ENCODE measurements at places on chromosomes 5 and 9.
A peak's percentile ranks its signal among the peaks of the same experiment; 100 is the strongest.

- no peak for DNase-seq
Observed at GRCh38 chr5:142821733-142822487, 51.7 kb downstream of the ARHGAP26 start.

DNA sequence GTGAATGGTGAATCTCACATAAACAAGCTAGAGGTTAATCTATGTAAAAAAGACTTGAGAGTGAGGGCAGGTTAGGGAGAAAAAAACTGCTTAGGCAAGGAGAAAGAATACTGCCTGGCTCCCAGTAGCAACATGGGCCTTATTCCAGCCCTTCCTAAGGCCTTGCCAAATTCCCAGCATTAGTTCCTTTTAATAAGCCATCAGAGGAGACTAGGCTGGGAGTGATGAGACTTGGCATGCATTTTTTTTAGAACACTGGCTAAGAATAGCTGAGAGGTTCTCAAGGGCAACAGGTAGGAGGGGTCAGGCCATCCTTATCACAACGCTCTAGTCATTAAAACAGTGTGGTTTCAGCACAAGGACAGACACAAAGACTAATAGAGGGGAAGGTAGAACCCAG is 20.9 kb upstream of the ZBTB43 start:
- DNase-seq: no peak

- no peak for DNase-seq
Observed at GRCh38 chr5:35860686-35861085, 4.0 kb downstream of the IL7R start.

DNA sequence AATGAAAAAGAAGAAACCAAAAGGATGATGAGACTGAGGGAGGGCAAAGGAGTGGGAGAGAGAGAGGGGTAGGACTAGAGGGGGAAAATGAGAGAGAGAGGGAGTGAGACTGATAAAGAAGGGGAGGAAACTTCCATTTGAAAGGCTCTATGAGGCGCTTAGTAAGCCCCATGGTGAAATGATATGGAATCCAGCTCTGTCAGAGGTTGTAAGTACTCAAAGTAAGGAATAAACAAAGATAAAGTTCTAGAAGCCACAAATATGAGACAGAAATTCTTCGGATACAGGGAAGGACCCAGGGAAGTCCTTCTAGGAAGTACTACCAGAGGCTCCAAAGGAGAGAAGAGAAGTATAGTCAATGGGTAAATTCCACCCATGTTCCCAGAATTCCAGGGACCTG is 21.7 kb upstream of the VLDLR start:
- DNase-seq: no peak

DNA sequence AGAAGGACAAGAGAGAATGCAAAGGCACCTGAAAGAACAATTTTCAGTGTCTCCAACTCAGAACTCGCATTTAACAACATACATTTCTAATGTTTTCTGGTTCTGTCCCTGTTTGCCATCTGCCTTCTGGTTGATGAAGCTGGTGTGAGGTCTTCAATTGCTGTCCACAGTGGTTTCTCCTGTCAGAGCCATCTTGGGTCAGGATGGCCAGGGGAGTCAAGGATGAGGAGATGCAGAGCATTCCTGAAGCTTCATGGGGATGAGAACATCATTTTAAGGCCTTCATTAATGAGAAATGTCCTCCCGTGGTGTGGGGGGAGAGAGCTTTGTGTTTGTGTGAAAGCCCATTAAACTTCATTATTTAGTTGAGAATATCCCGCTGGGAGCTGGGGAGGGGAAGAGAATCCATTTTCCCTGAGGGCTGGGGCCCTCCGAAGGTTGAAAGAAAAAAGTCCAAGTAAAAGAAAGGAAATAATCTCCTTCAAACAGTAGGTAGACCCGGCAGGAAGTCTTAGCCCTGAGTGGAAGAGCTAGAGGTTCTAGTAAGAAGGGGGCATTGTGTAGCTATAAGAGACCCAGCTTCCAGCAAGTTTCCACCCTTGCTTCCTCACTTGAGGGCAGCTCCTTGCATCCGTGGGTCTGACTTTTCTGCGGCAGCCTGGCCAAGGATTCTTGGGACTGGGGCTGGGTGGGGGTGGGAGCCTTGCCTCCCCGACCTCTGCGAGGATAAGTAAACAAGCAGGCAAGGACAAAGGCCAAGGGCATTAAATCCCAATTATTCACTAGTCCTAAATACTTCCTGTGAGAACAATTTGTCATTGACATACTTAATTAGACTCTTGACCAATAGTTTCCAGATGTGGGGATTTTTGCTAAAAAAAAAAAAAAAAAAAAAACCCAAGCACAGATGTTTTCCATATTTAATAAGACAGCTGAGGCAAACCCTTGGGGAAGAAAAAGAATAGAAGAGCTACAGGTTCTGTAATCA is 119.2 kb downstream of the MSX2 start:
- DNase-seq: no peak

- peak; percentile 2 for DNase-seq
Observed at GRCh38 chr5:65480306-65480865, 1.3 kb downstream of the ADAMTS6 start.

DNA sequence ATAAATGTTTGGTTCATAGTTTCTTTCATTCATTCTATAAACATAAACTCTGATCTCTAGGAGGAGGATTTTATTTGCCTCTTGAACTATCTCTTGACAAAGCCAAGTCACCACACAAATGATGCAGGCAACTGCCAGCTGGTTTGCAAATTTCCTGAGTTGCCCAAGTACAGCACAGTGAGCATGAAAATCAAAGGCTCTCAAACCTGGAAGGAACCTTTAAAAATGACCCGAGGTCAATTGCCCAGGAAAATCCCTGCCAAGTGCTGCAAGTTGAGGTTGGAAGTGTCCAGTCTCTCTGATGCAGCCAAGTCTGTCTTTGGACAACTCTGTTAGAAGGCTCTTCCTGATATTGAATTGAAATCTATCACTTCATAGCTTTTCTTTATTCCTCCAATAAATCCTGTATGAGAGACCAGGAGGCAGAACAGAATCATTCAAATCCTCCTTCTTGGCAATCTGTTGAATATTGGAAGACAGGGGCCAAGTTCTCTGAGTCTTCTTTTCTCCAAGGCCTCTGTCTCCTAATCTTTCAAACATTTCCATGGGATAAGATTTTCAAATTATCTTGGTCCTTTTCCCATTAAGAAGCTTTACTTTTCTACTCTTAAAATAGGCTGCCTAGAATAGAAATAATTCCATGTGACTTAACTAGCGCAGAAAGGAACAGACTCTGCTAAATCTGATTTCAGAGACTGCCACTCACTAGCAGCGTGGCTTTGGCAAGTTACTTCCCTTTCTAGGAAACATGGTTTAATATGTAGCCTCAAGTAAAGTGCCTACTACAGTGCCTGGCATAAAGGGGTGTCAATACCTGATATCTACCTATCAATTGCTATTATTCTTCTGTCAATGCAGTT is 159.2 kb downstream of the SNX18 start:
- no peak for DNase-seq

- DNase-seq: no peak
Observed at GRCh38 chr5:98784411-98784810, 10.9 kb downstream of the RGMB start.

- DNase-seq: no peak
Observed at GRCh38 chr9:15246708-15247107, 60.3 kb downstream of the TTC39B start.

GRCh38 chr9:136354592-136355085 is 8.9 kb downstream of the DNLZ start:
- DNase-seq: no peak

DNA sequence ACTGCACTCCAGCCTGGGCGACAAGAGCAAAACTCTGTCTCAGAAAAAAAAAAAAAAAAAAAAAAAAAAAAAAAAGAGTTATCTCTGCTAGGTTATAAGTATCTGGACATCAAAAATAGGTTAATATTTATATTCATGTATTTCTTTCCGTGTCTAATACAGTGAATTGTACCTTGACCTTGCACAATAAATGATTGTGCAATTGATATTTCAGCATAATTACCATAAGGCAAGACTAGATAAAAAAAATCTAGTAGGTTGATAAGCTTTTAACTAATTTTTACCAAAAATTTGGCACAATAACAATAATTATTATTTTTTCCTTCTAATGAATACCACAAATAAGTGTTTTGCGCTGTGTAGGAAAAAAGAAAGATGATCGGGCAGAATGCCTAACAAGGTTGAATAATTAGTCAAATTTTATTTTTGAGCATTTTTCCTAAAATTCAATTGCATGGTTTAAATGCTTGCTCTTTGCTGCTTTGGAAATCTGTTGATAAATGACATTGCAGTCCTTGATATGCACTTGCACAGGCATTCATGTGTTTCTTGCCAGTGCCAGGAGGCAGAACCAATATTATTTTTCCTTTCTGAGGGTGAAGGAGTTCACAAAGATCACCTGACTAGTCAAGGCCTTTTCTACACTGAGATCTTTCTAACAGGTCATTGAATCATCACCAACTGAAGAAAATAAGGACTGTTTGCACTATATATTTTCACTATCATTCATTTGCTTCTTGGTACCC is 127.5 kb downstream of the ARRDC3 start:
- no peak for DNase-seq

GRCh38 chr5:81165493-81166119 is 67.5 kb upstream of the CKMT2 start:
- DNase-seq: peak; percentile 2

GRCh38 chr5:53179691-53180090 is 70.1 kb upstream of the MOCS2 start:
- DNase-seq: no peak

GRCh38 chr9:28197653-28198052 is 624.4 kb upstream of the C9orf72 start:
- DNase-seq: no peak

DNA sequence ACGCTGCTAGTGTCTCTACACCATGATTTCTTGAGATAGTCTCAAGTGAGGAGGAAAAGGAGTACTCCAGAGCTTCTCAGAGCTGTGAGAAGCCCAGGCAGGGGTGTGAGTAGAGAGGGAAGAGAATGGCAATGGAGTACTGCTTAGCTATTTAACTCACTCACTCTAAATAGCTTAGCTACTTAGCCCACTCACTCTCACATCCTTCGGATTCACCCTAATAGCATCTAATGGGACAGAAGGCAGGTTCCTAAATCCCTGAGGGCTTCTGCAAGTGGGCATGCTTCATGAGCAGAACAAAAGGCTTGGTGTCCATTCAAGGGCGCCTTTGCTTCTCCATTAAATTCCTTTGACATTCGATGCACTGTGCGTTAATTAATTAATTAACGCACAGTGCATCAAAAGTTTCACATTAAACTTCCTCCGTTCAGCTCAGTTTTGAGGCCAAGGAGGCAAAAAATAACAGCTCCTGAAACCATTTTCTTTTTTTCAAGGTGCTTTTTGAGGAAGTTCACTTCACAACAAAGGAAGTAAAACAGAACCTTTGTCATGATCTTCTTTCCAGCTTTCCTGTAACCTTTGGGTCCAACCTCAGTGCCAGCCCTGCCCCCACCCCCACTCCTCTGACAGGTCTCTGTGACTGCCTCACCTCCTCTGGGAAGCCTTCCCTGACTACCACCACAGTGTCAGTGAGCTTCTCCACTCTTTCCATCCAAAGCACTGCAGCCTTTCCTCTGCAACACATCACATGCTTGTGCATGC is 294.0 kb downstream of the SEC61B start:
- no peak for DNase-seq
